ENCODE measurements at places on chromosomes 7 and 10. TPM values are rescaled to one million over a fixed set of nuclear protein-coding genes. Genes with fewer than 3 reads are reported as not detected.
A peak's percentile ranks its signal among the peaks of the same experiment; 100 is the strongest.

SLC13A1 gene
- total RNA-seq = not detected

CALCR gene
- not detected for total RNA-seq

GLRX3 gene
- total RNA-seq = 1.2 TPM

TAF3 gene
- total RNA-seq = 6.5 TPM

SLC18A3 gene
- total RNA-seq = not detected

FAM13C gene
- total RNA-seq = 11.2 TPM

HACD1 gene
- 40.8 TPM for total RNA-seq

LIPJ gene
- not detected for total RNA-seq

MYL7 gene
- not detected for total RNA-seq

- DNase-seq = no peak
Measured at GRCh38 chr10:67815571-67816059, 22.4 kb downstream of the DNAJC12 start.

DNA sequence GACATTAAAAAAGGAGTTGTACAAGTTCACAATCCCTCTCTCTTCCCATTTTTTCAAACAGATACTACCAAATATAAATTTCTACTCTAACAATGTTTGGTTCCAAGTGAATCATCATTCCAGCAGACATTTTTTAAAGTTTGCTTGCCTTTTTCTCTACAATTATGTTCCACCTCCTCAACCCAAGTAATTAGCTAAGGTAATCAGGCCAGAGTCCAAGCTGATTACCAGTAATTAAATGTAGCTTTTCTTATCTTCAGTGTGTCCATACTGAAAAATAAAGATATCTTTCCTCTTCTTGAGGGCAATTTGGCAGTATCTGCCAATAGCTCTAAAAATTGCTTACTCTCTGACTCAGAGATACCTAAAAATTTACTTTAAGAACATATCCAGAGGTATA, 126.0 kb downstream of the ITGB8 start:
- DNase-seq = no peak

GRCh38 chr10:1097436-1097835, 41.3 kb downstream of the WDR37 start:
- no peak for DNase-seq

DNA sequence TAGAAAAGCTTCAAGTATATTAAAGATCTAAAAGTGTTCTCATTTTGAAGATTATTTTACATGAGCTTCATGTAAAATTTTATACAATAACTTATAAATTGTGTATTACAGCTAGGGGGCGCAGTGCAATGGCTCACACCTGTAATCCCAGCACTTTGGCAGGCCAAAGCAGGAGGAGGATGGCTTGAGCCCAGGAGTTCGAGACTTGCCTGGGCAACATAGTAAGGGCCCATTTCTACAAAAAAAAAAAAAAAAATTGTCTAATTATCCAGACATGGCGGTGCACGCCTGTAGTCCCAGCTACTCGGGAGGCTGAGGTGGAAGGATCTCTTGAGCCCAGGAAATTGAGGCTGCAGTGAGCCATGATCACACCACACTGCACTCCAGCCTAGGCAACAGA, 16.6 kb downstream of the ACBD5 start:
- DNase-seq = peak; percentile 60

DNA sequence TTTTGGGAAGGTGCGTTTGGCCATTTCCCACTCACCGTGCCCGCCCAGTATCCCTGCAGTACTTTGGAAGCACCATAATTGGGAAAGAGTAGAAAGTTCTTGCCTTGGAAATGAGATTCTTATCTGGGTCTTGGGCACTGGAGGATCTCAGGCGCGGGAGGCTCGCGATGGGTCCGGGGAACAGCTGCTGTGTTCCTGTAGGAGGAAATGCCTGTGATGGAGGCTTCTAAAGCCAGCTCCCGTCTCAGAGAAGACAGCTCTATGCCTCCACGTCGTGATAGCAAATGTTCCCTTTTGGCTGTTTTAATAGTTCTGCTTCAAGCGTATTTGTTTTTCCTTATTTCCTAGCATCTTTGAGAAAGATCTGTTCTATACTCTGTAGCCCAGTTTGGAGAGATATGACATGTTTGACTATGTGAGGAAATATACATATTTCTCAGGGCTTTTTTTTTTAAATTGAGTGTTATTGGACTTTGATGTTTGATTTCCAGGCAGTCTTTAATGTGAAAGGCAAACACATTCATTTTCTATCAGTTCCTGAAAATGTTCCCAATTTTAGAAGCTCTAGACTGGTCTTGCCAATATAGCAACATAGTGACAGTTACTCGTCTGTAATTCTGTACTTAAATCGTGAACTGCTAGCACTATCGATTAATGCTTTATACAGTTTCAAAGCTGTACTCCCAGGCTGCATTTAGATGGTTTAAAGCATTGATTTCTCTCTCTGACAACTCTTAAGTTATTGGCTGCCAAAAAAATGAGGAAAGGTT, 280.8 kb downstream of the DPP6 start:
- DNase-seq = no peak
